ENCODE measurements at places on chromosomes 1 and 21. TPM values are rescaled to one million over a fixed set of nuclear protein-coding genes. Genes with fewer than 3 reads are reported as not detected.

Gene ATAD3B
- polyA plus RNA-seq = 7.7 TPM

Gene ACKR1
- polyA plus RNA-seq = not detected

Gene WASF2
- 62.7 TPM for polyA plus RNA-seq

Gene KIAA1614
- 3.6 TPM for polyA plus RNA-seq

Gene CD52
- not detected for polyA plus RNA-seq

Gene KIF26B
- polyA plus RNA-seq = 3.4 TPM

- no peak for DNase-seq
These were observed 354.8 kb upstream of the NFIA start for GRCh38 chr1:60727552-60727951.

DNA sequence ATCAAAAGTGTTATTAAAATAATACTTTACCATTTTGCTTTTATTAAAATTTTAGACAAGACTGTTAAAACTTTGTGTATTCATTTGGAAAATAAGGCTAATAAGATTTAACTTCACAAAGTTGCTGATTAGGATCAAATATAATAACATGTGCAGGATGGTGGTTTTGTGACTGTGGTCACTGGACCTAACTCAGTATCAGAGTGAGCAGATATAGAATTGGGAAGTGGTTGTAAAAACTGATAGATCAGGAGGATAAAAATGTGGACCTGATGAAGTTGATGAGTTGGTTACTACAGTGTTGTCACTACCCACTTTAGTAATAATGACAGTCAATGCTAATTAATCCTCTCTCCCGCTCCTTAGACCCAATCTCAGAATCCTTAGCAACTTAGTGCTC is 186.4 kb downstream of the AKT3 start:
- no peak for DNase-seq

DNA sequence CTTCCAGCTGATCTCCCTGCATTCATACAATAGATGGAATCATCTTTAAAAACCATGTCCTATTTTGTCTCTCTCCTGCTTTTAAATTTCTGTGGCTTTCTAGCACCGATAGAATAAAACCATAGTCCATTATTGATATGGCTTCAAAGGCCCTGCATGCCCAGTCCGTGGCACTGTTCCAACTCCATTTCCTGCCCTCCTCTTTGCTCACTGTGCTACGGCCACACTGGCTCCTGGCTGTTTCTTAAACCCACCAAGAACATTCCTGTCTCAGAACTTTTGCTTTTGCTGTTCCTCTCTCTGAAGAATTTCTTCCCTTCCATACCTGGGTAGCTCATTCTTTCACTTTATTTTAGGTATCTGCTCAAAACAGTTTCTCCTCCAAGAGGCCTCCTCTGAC is 7.2 kb downstream of the SLAMF1 start:
- no peak for DNase-seq

DNA sequence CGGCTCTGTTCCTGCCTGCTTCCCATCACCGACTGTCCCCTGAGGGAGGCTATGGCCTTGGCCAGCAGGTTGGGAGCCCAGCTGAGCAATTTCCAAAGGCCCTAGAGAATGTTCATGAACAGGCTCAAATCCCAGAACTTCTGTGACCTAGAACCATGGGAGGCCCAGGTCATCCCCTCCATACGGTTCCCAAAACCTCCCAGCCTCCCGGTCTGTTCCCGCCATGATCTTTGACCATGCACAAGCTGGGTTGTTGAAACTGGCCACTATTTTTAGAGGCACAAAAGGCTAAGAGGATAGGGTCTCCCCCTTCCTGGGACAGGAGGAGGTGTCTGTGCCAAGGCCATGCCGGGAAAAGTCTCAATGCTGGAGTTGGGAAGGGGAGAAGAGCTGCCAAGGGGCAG is 27.5 kb downstream of the EPHA2 start:
- no peak for DNase-seq

GRCh38 chr1:51313961-51314777 is 16.2 kb downstream of the TTC39A start:
- peak; percentile 38 for DNase-seq
